ENCODE measurements at places on chromosomes 12 and 14.

GRCh38 chr14:78627114-78627513 lies 456.9 kb downstream of the NRXN3 start:
- DNase-seq: no peak

DNA sequence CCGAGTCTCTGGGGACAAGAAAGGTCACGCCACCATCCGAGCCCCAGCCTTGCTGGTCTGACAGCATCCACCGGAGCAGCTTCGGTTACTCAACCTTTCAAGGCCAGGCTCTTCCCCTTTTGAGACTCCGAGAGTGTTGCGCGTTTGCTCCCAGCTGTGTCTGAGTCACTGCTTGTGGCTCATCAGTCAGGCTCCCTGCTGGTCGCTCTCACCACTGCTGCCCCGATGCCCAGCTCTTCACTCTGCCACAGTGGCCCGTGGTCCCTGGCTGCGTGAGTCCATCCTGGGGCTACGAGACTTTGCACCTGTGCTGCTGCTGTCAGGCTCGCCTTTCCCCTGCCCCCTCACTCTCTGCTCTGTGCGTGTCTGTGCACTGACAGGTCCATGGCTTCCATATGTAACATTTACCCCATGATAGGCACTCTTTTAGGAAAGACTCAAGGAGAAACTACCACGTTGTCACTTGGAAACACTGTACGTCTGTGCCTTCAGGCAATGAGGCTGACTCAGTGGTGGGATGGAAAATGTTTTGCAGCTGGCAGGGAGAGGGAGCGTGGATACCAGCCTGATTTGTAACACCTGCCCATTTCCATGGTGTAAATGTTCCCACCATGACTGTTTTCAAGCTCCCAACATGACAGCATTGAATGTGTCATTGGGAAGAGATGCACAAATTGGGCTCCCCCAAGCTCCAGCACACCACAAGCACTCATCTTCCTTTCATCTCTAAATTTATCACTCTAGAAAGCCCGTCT lies 350.7 kb downstream of the TMEM132D start:
- DNase-seq: no peak

- no peak for DNase-seq
These were observed 209.6 kb downstream of the CRADD start for GRCh38 chr12:93886533-93887511.

DNA sequence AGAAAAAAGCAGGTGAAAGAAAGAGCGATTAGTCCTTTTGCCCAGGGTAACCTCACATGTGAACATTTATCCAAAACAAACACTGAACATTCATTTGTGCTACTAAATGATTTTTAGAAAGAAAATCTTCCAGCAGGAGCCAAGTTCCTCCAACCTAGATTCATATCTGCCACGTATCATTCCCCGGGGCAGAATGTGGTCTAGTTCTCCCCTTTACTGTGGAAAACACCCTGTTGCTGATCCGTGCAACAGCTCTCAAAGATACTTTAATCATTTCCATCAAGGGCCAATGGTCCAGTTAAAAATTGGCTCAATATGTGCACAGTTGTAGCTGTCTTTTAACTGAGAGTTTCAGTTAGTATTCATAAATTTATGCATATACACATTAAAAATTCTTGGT lies 479.1 kb downstream of the ATP23 start:
- no peak for DNase-seq

DNA sequence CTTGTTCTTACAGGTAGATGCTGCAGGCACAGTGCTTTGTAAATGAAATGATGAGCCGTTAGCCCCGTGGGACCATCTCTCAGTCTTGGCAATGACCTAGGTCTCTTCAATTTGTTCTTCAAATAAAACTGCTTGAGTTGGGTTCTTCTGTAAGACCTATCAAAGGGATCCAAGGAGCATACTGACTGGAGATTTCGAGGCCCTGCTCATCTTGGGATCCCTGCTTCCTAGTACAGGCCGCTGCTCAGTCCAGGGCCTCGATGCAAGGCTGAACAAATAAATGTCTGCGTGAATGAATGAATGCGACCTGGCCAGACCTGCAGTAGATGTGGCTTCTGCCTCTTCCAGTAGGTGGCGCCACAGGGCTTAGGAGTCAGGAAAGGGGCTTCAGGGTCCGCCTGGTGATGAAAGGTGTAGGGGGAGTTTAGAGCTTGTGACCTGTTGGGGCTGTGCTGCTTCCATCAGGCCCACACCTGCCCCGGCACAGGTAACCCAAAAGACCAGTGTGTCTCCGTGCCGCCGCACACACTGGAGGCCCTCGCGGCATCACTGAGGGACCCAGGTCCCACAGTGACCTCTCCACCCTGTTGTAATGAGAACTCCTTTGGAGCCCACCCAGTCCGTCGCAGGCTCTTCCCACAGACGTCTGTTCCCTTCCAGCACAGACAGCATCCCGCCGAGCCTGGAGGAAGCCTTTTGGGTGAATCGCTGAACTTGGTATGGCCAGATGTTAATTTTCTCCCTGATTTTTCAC lies 4.4 kb downstream of the CACNA1C start:
- DNase-seq: no peak

DNA sequence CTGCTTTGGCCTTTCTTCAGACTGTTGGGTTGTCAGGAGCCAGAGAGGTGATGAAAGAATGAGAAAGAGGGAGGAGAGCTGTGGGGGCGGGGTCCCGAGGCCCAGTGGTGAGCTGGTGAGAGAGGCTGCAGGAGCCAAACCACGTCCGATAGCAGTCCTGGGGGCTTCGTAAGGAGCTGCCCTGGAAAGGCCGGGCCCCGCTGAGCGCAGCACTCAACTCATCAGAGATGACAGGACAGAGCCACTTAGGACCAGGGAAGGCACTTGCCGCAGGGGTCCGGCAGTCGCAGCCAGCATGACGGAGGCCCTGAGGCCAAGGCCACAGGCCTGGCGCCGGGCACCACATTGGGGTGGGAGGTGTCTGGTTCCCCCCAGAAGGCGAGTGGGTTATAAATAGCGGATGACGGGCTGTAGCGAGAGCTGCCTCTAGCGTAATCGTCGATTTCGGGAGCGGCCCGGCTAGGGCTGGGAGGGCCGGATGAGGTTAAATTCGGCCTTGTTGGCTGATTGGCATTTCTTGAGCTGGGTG lies 179.0 kb downstream of the TSPAN9 start:
- DNase-seq: peak; percentile 85
